ENCODE measurements at places on chromosomes 1 and 21.
A peak's percentile ranks its signal among the peaks of the same experiment; 100 is the strongest.

DNA sequence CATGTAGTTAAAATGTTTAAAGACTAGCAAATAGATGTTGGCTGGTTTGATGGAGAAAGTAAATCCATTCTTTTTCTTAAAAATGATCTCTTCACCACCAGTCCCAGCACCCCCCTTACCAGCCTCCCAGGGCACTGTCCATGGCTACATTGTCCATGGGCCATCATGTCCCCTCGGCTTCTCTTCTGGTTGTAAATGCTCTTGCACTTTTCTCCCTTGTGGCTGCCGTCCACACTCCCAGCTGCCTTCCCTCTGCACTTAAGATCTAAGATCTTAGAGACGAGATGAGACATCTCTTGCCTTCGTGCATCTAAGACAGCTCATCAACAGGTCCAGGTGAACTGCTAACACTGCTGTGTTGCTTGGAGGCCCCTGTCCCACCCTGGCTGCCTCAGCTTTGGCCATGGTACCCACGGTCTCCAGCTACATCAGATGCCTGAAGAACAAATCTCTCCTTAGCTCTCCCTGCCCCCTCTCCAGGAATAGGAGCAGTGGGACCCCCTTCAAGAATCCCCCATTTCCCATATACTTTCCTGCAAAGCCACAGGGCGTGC lies 11.1 kb downstream of the CAPN2 start:
- DNase-seq, result no peak

- DNase-seq, result peak; percentile 28
Measured at GRCh38 chr21:18244671-18245463, at the start of gene CHODL. Gene CHODL, plus strand, starts transcription at chr21:18244833. Its CDS starts 391 bp downstream, at chr21:18245224.

DNA sequence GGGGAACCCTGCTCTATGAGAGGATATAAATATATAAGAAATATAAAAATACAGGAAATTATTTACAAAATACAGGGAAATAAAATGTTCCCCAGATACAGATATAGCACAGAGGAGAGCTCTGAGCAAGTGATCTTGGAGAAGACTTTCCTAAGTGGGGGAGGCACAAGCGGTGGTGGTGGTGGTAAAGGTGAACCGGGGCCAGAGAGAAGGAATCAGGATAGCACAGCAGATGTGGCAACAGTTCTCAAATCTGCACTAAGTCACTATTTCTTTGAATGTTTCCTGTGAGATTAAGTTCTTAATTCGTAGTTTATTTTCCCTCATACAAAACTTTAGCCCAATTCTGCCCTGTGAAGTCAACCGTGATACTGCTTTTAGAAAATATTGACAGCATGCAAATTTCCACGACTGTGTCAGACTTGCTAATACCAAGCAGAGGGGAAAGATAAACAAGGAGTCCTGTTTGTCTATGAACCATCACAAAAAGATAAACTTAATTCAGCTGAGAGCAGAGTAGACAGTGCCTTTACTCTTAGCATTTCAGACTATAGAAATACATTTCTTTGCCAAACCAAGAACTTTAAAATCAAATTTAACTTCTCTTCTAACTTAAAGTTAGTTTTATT lies 237.5 kb upstream of the POGK start:
- DNase-seq, result no peak

DNA sequence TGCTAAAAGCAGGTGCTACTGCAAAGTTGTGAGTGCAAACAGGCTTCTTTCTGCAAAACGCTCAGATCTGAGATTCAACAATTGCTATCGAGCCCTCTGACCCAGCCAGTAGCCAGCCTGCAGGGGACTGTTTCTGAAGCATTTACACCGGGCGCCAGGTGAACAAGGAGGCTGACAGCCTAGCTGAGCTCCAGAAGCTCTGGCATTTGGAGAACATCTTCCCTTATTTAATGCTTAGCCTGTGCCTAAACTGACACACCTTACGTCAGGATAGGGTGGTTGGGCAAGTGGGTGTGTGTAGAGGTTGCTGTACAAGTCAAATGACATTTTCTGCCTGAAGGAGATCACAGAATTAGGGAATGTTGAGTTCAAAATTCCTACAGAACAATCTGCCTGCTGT lies 15.8 kb upstream of the PLA2G2C start:
- DNase-seq, result no peak

DNA sequence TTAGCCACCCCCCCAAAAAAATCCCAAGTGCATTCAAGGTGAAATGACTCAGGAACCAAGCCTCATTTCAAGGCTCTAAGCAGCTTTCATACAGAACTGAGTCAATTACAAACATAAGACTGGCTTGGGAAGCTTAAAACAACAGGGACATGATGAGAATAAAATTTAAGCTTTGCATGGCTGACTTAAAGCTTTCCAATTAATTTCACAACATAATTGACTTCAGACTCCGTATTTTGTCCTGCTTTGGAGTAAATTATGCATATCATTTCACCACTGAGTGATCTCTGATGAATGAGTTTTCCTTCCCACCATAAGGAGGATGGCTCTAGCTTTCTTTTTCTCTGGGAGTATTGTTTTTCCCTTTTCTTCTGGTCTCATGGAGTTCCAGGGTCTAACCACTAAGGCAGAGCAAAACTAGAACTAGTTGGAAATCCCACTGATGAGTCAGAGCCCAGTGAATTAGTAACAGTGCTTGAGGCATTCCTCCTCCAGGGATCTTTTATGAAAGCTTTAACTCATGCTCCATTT lies 72.8 kb downstream of the XCL2 start:
- DNase-seq, result no peak

- DNase-seq, result no peak
Measured at GRCh38 chr1:178727014-178727895, 2.2 kb downstream of the RALGPS2 start.

DNA sequence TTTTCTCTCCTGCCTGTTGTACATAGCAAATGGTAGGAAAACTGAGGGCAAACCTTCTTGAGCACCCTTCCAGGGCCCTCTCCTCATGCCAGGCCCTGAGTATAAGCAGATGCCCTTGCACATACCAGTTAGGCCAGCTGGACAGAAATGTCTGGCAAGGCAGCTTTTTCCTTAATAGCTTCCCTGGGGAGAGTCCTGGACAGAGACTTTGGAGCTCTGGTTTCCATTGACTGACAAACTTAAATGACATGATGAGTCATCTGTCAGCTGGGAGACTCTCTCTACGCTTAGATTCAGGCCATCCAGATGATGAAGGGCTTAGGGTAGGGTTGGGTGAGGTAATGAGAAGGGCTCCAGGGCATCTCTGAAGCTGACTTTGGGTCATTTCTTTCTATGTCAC lies 317.5 kb downstream of the ASTN1 start:
- no peak for DNase-seq

DNA sequence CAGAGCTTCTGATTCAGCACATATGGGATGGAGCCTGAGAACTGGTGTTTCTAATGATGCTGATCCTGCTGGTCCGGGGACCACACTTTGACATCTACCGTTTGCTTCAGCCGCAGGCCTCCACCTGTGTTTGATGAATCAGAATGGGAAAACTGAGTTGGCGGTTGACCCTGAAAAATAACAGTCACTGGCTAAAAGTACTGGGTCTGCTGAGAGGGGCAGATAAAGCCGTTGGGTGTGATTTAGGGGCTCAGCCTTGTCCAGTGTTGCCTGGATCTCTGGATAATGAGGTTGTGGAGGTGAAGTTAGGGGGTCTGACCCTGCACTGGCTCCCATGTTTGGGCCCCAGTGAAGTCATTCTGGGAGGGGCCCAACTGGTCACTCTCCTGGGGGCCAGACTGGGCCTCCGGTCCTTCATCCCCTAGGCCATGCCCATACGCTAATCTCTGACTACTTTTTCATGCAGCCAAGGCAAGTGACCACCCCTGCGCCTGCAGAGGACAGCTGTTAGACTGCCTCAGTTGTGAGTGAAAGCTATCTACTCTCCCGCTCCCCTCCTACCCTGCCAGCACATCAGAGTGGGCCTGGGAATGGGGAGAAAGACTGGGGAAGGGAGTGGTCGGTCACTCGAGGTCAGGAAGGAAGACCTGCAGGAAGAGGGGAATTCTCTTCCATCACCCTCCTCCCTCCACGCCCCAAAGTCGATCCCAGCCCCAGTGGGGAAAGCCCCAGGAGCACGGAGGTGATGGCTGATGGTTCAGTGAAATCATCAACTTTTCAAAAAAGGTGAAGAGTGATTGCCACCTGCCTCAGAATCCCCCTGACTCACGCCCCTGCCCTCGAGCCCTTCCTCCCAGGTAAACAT lies 27.7 kb downstream of the VASH2 start:
- no peak for DNase-seq

GRCh38 chr1:172125812-172126430 lies 284.6 kb downstream of the DNM3 start:
- no peak for DNase-seq

DNA sequence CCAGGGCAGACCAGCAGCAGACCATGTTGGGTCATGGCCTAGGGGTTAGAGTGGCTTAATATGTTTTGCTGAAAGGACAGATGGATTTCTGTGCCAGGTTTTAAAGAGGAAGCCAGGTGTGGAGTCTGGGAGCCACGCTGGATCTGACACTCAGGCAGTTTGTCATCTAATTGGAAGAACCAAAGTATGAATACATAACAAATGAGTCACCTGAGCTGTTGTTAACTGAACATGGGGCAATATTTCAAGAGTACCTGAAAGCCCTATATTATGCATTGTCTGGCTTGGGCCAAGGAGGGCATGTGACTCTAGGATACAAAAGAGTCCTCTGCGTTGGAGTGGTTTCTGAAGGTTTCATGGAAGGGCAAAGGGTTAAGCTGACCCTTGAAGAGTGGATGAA lies 70.6 kb downstream of the LMO4 start:
- no peak for DNase-seq

DNA sequence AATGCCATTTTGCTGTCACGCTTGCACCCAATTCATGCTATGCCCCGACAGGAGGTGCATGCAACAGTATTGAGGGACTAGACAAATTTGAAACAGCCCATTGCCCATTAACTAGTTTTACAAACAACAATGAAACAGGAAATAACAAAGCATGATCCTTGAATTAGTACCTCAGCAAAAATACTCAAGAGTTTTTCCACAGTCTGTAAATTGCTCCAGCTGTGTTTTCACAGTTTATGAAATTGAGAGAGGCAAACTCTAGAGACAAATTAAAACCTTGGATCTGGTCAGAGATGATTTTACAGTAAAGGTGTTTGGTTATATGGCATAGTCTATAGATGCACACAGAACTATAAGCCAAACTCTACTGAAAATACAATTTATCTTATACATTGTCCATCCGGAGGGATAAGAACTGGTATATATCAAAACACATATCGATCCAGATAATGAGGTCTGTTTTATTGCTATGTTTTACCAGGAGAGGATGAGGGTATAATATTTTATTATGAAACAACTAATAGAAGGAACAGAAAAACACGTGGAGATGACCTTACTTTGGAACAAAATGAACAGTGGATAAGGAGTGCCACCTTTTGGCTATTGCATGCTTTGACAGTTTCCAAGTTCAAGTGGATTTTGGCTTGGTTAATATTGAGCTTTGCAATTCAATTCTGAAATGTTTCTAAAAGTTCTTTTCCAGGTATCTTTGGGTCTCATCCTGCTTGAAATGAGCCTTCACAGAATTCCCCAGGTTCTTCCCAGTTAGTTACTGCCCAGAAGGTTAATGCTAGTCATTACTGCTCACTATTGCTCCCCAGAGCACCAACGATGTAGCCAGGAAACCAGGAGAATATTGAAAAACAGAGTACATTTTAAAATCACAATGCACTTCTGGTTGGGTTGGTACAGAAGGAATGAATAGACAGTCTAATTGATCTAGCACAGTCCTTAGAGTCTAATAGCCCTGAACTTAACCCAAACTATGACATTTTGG lies 45.7 kb downstream of the ZC3H11B start:
- no peak for DNase-seq

- no peak for DNase-seq
Measured at GRCh38 chr21:29800056-29800455, 139.7 kb downstream of the GRIK1 start.

DNA sequence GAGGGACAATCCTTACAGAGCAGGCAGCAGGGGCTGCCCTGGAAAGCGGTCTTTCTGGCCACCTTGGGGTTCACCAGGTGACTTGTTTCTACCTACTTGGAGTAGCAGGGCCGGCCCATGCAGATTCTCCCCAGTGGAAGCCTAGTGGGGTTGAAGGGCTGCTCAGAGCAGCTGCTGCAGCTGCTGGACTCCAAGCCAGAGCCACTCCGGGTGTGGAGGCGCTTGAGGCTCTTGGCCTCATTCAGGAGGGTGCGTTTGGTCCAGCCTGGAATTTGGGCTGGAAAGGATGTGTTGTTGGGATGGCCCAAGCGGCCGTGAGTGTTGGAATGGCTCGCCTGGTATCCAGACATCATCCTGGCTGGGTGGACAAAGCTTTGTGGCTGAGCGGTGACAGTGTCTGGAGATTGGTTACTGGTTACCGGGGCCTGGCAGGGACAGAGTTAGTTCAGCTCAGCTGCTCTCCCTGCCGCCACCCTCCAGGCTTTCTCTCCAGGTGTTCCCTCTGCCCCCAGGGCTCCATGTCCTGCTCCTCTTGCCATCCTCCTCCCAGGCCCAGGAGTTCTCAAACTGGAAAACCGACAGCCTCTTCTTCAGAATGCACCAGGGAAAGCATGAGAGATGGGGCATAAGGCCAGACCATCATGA lies 14.2 kb upstream of the HSPG2 start:
- DNase-seq, result no peak

DNA sequence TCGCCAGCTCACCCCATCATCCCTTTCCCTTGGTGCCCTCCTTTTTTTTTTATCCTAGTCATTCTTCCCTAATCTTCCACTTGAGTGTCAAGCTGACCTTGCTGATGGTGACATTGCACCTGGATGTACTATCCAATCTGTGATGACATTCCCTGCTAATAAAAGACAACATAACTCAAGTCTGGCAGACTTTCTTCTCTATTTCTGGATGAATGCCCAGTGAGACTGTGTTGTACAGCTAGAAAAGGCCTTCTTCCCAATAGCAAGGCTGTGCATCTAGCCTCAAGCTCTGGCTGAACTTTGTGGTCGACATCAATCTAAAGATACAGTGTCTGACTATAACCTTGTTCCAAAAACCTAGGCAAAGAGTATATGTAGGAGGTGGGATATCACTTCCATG lies 6.4 kb downstream of the IL24 start:
- DNase-seq, result no peak

DNA sequence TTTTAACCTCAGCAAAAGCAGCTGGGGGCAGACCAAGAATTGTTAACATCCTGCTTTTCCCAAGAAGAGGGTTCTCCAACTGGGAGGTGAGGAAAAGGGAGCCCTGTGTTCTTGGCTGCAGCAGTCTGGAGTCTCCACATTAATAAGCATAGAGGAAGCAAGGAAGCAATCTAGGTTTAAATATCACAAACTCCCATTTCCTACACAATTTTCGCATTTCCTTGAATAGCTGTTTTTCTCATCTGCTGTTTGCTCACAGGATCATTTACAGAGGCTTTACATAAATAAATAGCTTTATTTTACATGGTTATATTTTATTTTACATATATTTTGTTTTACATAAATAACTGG lies 124.0 kb downstream of the TRIM33 start:
- DNase-seq, result no peak

GRCh38 chr1:59046730-59047157 lies 250.2 kb upstream of the FGGY start:
- no peak for DNase-seq

All from left cardiac atrium (tissue), 4 donors.